RKO (cell line): ENCODE measurements at places on chromosomes 4 and X.
A peak's percentile ranks its signal among the peaks of the same experiment; 100 is the strongest.

DNA sequence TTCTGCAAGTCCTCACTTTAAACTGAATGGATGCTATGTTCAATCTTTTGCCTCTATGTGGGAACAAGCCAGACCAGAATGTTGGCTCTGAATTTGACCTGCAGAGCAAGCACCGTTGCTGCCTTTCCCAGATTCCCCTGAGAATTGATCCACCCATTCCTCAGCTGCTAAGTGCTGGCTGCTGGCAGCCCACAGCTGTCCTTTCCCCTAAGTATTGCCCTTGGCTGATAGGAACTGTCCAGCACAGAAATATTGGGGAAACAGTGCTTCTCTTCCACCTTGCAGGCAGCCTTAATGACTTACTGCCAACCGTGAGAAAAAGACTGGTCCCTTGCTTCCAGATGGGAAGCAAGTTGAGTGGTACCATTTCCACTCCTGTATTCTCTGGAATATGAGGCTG, 475.9 kb downstream of the PDHA2 start:
- no peak for DNase-seq

GRCh38 chr4:156977435-156978160, 6.0 kb upstream of the PDGFC start:
- DNase-seq = no peak

GRCh38 chr4:26035921-26036320, 121.9 kb downstream of the SMIM20 start:
- DNase-seq = no peak

DNA sequence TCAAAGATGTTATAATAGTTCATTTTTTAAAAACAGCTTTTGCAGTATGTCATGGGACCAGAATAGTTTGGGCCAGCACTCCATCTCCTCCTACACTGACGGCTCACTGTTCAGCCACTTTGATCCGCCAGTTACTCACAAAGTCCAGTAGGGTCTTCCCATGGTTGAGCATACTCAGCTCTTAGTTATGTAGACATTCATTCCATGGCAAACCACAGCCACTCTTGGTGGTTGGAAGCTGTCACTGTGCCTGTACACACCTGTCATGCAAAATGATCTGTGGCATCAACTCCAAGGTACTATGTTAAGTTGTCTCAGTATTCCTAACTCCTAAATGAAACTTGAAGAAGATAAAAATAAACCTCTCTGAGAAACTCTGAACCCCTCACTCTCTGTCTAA, 127.2 kb downstream of the NR3C2 start:
- DNase-seq = peak; percentile 22

- DNase-seq = no peak
These were observed 618.1 kb upstream of the ADGRL3 start for GRCh38 chr4:60581919-60582536.

- DNase-seq = no peak
These were observed 469.1 kb downstream of the GBA3 start for GRCh38 chr4:23161787-23162186.

DNA sequence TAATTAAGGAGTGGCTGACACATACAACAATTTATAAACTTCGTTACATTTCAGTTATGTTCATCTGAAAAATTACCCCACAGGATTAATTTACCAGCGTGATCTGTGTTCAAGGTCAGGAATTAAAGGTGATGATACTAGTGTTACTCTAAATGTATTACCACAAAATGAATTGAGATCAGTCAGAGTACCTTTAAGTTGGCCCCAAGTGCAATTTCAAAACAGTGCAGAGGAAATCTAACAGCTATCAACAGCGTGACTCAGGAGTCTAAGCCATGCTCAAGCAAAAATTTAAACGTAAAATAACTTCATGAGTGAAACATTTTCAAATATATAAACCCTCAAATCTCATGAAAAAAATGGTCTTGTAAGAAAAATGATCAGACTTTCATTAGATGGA, 18.7 kb downstream of the ANTXR2 start:
- DNase-seq = no peak

DNA sequence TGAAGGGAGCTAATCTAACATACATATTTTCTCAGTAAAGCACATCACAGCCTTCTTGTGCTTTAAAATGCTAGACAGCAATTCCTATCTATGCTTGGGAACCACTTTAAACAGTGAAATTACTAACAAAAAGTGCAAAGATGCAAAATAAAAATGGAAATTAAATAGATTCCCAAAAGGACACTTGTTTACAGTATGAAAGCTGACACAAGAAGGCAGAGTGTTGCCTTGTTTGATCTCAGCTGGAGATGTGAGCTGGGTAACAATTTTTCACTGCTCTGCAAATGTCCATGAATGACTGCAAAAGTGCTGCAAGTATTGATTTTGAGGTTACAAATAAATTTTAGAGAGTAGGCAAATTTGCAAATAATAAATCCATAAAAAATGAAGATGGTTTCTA, 22.3 kb downstream of the GRIA2 start:
- no peak for DNase-seq

DNA sequence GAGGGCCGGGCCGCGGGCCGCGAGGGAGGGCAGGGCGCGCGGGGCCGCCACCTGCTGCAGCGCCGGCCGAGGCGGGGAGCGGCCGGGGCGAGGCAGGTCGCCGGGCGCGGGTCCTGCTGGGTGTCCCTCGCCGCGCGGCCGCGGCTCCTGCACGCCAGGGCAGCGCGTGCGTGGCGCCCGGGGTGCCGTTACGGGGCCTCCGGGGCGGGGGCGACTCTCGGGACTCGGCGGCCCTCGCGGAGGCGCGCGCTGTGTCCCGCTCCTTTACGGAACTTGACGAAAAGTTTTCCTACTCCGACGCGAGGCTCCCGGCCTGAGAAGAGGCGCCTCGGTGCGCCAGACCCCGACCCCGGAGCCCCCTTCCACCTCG, 329 bp downstream of the TBC1D14 start:
- peak; percentile 42 for DNase-seq

DNA sequence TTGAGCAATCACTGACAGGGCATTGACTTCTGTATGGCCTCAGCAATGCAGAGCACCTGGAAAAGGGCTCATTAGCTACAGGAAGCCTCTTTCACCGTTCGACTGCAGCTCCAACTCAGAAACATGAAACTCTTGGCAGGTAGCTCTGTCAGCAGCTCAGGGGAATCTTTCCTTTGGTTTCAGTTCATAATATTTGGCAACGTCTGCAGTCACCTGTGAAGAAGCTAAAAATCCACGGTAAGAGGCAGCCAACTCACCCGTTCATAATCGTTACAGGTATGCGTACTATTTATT, 354.9 kb downstream of the CAMK2D start:
- DNase-seq = no peak

- no peak for DNase-seq
These were observed 117.1 kb downstream of the UNC5C start for GRCh38 chr4:95431678-95432077.

DNA sequence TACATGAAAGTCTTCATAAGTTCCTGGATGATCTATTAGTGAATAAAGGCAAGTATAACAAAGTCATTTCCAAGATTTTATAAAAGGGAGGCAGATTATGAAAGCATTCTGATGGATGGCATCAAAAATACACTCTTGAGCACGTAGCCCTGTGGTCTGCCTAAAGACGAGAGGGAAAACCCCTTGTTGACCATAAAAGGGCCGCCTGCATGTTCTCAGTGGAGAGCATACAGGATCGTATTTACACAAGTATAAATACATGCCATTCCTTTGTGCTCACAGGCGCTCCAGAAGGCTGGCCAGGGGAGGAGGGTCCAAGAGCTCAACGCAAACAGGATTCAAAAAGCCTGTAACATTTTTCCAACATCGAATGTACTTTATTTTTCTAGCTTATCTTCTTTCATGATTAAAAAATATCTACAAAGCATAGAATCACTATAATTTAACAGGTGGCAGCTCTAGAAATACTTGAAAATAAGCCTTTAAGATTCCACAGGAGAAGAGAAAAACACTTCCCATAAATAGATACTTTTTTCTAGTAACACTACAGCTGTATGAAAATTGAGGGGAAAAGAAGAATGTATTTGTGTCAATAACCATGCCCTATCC, 29.6 kb downstream of the PDGFC start:
- no peak for DNase-seq

DNA sequence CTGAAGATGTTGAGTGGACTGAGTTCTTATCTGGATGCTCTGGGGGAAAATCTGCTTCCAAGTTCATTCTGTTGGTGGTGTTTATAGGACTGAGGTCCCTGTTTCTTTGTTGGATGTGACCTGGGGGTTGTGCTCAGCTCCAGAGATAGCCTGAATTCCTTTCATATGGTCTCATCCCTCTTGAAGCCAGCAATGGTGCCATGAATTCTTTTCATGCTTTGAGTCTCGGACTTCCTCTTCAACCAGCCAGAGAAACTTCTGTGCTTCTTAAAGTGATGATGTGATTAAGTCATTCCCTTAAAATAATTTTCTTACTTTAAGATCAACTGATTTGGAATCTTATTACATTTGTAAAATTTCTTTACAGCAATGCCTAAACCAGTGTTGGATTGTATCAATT, 233.8 kb upstream of the UGT8 start:
- no peak for DNase-seq

- DNase-seq = peak; percentile 61
These were observed 69.4 kb downstream of the KCNIP4 start for GRCh38 chr4:21879187-21879586.

GRCh38 chrX:97328853-97329390, 445.2 kb downstream of the RPA4 start:
- no peak for DNase-seq

GRCh38 chrX:75649829-75650228, 127.0 kb upstream of the ZDHHC15 start:
- DNase-seq = no peak

- no peak for DNase-seq
These were observed 97.1 kb downstream of the REELD1 start for GRCh38 chr4:146311238-146311970.

GRCh38 chr4:106368678-106369077, at the start of gene GIMD1:
Gene GIMD1, minus strand, starts transcription at chr4:106368778. Its CDS starts 1,343 bp downstream, at chr4:106367435.
- DNase-seq = no peak

- no peak for DNase-seq
These were observed 15.8 kb upstream of the LDB2 start for GRCh38 chr4:16914208-16914607.

DNA sequence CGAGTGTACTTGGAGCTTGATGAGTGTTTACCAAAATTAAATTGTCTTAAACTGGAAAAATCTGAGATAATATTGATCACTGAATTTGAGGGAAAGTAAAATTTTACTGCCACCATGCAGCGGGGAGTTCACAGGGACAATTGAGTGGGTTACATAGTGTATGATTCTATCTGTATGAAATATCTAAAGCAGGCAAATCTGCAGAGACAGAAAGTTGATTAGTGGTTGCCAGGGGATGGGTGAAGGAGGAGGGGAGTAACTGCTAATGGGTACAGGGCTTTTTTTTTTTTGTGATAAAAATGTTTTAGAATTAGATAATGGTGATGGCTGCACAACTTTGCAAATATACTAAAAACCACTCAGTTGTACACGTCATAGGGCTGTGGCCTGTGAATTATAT, 35.4 kb upstream of the PDLIM3 start:
- no peak for DNase-seq

DNA sequence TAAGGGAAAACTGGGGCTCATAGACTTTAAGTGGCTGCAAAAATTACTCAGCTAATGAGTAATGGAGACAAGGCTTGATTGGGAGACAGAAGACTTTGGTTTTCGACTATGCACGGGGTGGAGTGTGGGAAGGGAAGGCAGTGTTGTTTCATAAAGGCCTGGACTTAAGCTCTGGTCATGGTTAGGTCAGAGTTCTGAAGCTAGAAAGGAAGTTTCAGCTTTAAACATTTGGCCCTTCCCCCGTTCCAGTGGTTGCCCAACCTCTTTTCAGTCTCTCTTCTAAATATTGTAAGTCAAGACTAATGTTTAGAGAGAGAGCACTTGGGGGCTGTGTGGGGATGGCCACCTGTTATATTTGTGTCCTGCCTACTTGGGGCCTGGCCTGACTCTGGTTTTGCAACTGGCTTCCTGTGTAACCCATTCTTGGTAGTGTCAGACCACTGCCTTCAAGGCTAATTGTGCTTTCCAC, 21.0 kb downstream of the MSN start:
- DNase-seq = no peak

DNA sequence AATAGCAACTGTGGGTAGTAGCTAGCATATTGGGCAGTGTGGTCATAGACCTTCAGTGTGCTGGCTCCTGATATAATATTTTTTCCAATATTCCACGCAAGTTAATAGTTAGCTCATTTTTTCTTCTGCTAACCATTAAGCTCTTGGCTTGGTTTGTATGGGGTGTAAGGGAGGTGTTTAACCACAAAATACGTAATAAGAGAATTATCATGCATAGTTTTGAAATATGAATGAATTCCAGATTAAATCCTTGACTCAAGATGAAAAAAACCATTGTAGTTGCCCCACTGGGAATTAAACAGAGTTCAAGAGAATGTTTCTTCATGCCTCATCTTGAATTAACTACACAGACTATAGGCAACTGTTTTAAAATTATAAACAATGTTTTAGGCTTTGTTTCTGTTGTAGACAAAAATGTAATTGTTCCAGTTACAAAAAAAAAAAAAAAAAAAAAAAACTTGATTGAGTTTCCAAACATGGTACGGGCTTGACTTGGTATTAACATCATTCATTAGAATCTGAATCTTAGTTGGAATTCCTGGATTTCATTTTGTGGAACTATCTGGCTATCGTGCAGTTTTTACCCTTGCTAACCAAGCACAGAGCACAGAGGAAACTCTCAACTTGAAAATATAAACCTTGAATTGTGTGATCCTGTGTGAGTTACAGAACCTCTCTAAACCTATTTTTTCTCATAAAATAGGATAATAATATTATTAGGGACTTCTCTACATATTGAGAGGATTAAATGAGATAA, 28.4 kb downstream of the CXCL1 start:
- no peak for DNase-seq

DNA sequence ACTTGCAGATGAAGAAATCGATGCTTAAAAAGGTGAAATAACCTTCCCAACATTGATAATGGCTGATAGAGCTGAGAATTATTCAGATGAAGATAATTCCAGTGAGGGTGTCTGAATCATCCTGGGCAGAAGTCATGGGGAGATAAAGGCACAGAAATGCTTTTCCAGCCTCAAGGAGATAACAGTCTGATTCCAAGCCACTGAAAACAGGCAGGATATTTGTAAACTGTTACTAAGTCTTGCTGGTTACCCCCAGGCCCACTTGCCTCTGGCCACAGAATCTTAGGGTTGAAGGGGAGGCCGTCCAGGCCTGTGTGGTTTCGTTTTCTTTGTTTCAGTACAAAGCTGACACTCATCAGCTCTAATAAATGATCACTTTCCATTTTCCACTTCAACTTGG, 158.5 kb downstream of the SH3KBP1 start:
- no peak for DNase-seq
